ENCODE measurements at places on chromosomes 2 and 18.

DNA sequence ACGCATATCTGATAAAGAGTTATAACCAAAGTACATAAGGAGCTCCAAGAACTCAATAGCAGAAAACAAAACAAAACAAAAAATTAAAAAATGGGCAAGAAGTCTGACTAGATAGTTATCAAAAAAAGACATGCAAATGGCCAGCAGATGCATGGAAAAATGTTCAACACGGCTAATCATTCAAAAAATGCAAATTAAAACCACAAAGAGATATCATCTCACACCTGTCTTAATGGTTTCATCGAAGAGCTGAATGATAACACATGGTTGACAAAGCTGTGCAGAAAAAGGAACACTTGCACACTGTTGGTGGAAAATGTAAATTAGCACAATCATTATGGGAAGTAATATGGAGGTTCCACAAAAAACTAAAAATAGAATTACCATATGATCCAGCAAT, 751.3 kb upstream of the POU3F3 start:
- H3K4me1 ChIP-seq, result no peaks in the 10 kb centered on the region
- no peak overlapping the region for H3K27ac ChIP-seq
- DNase-seq, result no peak
- no peaks in the 10 kb centered on the region for H3K36me3 ChIP-seq
- H3K4me3 ChIP-seq, result no peak overlapping the region

DNA sequence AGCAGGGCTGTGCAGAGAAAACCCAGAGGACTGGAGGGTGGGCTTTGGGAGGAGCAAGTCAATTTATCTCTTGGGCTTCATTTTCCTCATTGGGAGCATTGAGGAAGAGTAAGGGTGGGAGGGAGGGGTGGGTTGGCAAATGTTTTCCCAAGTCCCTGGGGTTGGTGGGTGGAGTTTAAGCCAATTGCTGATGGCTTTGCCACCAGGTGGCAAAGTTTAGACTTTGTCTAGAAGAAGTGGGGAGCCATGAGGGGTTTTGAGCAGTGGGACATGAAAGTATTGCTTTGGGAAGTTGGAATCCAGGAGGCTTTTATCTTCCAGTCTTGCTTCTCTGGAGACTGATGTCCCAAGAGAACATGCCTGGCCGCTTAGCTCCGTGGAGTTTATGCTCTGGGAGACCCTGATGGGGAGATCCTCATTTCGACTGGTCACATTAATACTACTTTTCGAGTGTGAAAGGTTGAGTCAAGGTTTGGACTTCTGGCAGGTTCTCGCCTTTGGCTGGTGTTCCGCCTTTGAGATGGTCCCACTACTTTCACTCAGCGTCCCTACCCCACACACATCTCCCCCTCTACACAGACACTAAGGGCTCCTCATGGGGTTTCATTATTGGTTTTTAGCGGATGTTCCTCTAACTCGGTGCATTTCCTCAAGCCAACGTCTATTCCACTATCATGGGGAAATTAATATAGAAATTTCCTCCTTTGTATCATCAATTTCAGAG, 126.7 kb downstream of the PRKCE start:
- no peak overlapping the region for H3K27ac ChIP-seq
- H3K27me3 ChIP-seq, result no peaks in the 10 kb centered on the region

DNA sequence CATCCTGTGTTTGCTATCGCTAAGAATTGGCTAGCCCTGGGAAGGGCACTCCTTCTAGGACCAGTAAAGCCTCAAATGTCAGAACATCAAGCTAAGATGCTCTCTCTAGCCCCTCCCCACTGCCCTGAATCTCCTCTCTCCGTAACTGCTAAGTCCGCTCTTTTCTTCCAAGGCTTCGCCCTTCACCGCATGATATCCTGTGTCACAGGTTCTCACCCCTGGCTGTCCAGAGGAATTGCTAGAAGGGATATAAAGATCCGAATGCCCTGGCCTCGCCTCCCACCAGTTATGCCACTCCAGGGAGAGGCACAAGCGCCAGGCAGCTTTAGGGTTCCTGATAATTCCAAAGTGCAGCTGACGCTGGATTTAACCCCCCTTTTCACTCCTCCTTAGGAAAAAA, 17.1 kb upstream of the GPR45 start:
- H3K4me3 ChIP-seq, result no peak overlapping the region
- H3K4me1 ChIP-seq, result no peaks in the 10 kb centered on the region
- peaks cover 15% of the 10 kb centered on the region for H3K27me3 ChIP-seq
- no peak for DNase-seq
- peaks cover 4% of the 10 kb centered on the region for H3K36me3 ChIP-seq

GRCh38 chr2:85811180-85812093, 57.6 kb downstream of the ATOH8 start:
- DNase-seq, result no peak
- peaks cover 4% of the 10 kb centered on the region for H3K4me1 ChIP-seq
- no peaks in the 10 kb centered on the region for H3K36me3 ChIP-seq
- no peak overlapping the region for H3K27ac ChIP-seq
- H3K4me3 ChIP-seq, result no peak overlapping the region

GRCh38 chr2:20062615-20063545, 11.5 kb upstream of the LAPTM4A start:
- peak overlapping the region; percentile 31 for H3K4me3 ChIP-seq
- DNase-seq, result no peak
- H3K27ac ChIP-seq, result peak overlapping the region; percentile 98
- H3K36me3 ChIP-seq, result peaks cover 11% of the 10 kb centered on the region
- H3K27me3 ChIP-seq, result no peaks in the 10 kb centered on the region

- H3K4me1 ChIP-seq, result no peaks in the 10 kb centered on the region
- DNase-seq, result no peak
- no peak overlapping the region for H3K4me3 ChIP-seq
- no peak overlapping the region for H3K27ac ChIP-seq
- H3K27me3 ChIP-seq, result no peaks in the 10 kb centered on the region
- no peaks in the 10 kb centered on the region for H3K36me3 ChIP-seq
Measured at GRCh38 chr2:15700131-15700530, 108.5 kb downstream of the DDX1 start.

DNA sequence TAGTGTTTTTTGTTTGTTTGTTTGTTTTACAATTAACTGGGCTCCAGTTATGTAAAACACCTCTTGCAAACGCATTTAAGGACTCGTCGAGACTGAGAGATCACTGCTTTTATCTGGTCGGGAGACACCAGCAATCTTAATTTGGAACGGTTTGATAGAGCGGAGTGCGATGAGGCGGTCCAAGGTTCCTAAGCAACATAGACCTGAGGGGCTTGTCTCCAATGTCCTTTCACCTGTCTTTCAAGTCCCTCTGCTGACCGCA, 729 bp upstream of the SELENOI start:
- peaks cover 40% of the 10 kb centered on the region for H3K4me1 ChIP-seq
- no peak for DNase-seq
- no peaks in the 10 kb centered on the region for H3K36me3 ChIP-seq
- peak overlapping the region; percentile 99 for H3K27ac ChIP-seq

DNA sequence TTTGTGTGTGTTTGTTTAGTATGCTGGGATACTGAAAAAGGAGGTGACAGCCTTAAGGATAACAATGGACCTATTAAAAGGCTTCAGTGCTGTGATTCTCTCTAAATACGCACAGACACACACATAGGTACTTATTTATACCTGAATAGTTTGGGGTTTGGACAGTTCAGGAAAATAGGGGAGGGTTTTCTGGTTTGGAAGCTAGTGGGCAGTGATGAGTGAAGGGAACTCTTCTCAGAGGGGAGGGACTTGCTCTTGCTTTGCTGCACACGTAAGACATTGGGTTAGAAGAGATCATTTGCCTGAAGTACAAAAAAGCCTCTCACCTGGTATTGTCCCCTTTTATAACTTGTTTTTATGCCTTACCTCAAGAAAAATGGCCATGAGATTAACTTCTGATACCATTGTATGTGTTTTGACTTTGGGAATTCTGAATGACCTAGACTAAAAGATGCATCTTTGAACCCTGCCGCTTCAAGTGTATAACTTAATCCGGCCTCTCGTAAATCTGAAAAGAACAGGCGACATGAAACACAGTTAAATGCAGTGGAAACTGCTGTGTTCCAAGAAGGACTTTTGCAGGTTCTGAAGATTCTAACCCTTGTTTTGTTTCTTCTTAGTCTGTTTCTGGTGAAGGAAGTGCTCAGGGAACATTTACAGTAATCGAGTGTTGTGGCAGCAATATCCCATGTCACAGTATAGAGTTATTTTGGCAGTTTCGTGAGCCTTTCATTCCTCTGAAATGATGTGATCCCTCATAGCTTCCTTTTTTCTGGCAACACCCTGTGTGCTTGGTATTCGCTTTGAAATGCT, 2.5 kb downstream of the CRIM1 start:
- H3K27me3 ChIP-seq, result no peaks in the 10 kb centered on the region
- peaks cover 5% of the 10 kb centered on the region for H3K36me3 ChIP-seq
- no peak for DNase-seq
- peak overlapping the region; percentile 98 for H3K27ac ChIP-seq
- H3K4me3 ChIP-seq, result peak overlapping the region; percentile 98
- peaks cover 67% of the 10 kb centered on the region for H3K4me1 ChIP-seq

DNA sequence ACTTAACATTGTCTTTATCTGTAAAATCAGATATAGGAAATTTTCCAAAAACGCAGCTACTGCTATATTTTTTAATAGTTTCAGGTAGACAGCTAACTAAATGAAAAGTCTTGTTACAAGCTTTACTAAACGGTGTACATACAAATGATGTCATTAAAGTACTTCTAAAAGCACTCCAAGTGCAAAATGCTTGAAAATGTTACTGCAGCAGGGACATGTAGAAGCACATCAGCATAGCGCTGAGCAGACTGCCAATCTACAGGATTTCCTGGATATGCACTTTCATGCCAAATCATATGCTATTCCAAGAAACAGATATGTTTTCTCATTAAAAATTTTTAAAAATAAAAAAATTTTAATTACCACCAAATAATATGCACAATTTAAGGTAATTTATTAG, 61.7 kb downstream of the SMAD2 start:
- no peak overlapping the region for H3K27ac ChIP-seq
- H3K36me3 ChIP-seq, result peaks cover 7% of the 10 kb centered on the region
- no peaks in the 10 kb centered on the region for H3K27me3 ChIP-seq
- peaks cover 26% of the 10 kb centered on the region for H3K4me1 ChIP-seq
- no peak overlapping the region for H3K4me3 ChIP-seq

GRCh38 chr2:237221443-237221842, 135.8 kb downstream of the COPS8 start:
- peaks cover 63% of the 10 kb centered on the region for H3K4me1 ChIP-seq
- H3K36me3 ChIP-seq, result no peaks in the 10 kb centered on the region
- peak; percentile 53 for DNase-seq
- no peaks in the 10 kb centered on the region for H3K27me3 ChIP-seq
- H3K27ac ChIP-seq, result peak overlapping the region; percentile 25
- H3K4me3 ChIP-seq, result no peak overlapping the region

- no peak for DNase-seq
- H3K36me3 ChIP-seq, result peaks cover 2% of the 10 kb centered on the region
- peaks cover 8% of the 10 kb centered on the region for H3K4me1 ChIP-seq
- no peak overlapping the region for H3K4me3 ChIP-seq
- H3K27ac ChIP-seq, result no peak overlapping the region
Measured at GRCh38 chr2:215940645-215941184, 72.6 kb downstream of the MREG start.

GRCh38 chr2:25332571-25332970, 9.2 kb downstream of the DNMT3A start:
- DNase-seq, result no peak
- H3K27me3 ChIP-seq, result no peaks in the 10 kb centered on the region
- no peak overlapping the region for H3K4me3 ChIP-seq
- peaks cover 9% of the 10 kb centered on the region for H3K4me1 ChIP-seq
- H3K36me3 ChIP-seq, result peaks cover 3% of the 10 kb centered on the region
- H3K27ac ChIP-seq, result no peak overlapping the region

DNA sequence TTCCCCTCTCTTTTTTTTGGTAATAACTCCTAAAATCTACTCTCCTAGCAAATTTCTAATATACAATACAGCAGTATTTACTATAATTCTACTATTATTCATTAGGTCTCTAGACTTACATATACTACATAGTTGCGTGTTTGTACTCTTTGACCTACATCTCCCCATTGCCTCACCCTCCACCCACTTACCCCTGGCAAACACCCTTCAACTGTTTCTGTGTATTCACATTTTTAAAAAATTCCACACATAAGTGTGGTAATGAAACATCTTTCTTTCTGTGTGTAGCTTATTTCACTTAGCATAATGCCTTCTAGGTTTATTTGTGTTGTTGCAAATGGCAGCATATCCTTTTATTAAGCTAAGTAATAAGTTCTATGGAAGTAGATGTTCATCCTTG, 336.0 kb downstream of the CCDC85A start:
- peaks cover 13% of the 10 kb centered on the region for H3K4me1 ChIP-seq
- H3K4me3 ChIP-seq, result no peak overlapping the region
- peaks cover 2% of the 10 kb centered on the region for H3K27me3 ChIP-seq
- DNase-seq, result no peak
- no peak overlapping the region for H3K27ac ChIP-seq
- H3K36me3 ChIP-seq, result no peaks in the 10 kb centered on the region

DNA sequence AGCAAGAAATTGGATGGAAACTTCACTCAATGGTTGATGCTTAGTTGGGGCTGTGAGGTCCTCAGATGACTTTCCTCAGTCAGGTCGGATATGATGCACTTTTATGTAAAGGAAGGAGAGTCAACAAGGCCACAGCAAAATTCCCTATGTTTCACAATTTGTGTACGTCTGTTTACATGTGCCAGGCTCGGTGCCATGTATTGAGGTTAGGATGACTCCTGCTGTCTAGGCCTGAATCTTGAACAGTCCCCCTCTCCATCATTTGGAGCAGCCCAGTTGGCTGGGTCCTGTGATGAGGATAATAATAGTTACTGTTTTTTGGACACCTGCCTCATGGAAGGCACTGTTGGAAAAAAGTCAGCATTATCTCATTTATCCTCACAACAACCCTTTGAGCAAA, 43.1 kb downstream of the VSNL1 start:
- H3K27ac ChIP-seq, result no peak overlapping the region
- H3K27me3 ChIP-seq, result peaks cover 30% of the 10 kb centered on the region
- no peak overlapping the region for H3K4me3 ChIP-seq
- no peaks in the 10 kb centered on the region for H3K4me1 ChIP-seq
- DNase-seq, result no peak

DNA sequence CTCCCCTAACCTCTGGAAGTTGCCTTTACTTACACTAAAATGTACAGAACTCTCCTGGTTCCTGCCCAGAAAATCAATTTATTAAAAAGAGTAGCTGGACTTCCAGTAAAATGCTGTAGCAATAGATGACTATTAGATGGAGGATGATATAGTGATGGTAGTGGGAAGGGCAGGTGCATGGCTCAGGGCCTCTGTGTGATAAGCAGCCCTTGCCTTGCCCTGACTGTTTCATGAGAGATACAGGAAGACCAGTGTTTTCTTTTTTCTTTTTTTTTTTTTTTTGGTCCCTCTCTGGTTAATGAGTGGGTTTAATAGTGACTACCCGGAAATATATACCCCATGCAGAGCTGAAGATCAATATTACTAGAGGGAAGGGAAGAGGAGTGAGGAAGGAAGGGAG, 48.7 kb upstream of the NEDD4L start:
- DNase-seq, result no peak
- no peaks in the 10 kb centered on the region for H3K36me3 ChIP-seq
- H3K4me3 ChIP-seq, result no peak overlapping the region
- no peaks in the 10 kb centered on the region for H3K27me3 ChIP-seq
- peaks cover 13% of the 10 kb centered on the region for H3K4me1 ChIP-seq

- DNase-seq, result no peak
- peaks cover 43% of the 10 kb centered on the region for H3K4me1 ChIP-seq
- no peaks in the 10 kb centered on the region for H3K36me3 ChIP-seq
- H3K4me3 ChIP-seq, result peak overlapping the region; percentile 92
Measured at GRCh38 chr2:26245810-26246209, 1.1 kb downstream of the HADHB start.

GRCh38 chr2:124039762-124040291, 14.7 kb downstream of the CNTNAP5 start:
- H3K27me3 ChIP-seq, result no peaks in the 10 kb centered on the region
- no peak overlapping the region for H3K27ac ChIP-seq
- no peak overlapping the region for H3K4me3 ChIP-seq
- no peaks in the 10 kb centered on the region for H3K36me3 ChIP-seq
